Right lobe of liver (tissue), 6 donors: ENCODE measurements at places on chromosomes 3 and 15. TPM values are rescaled to one million over a fixed set of nuclear protein-coding genes. Genes with fewer than 3 reads are reported as not detected.

- H3K36me3 ChIP-seq = no peaks in the 10 kb centered on the region
- no peak for DNase-seq
- H3K27ac ChIP-seq = no peak overlapping the region
- no peaks in the 10 kb centered on the region for H3K27me3 ChIP-seq
- H3K4me3 ChIP-seq = no peak overlapping the region
Observed at GRCh38 chr3:156711113-156711512, 36.7 kb downstream of the TIPARP start.

GRCh38 chr3:42117175-42118008 lies 26.2 kb downstream of the TRAK1 start:
- no peaks in the 10 kb centered on the region for H3K27me3 ChIP-seq
- no peak for DNase-seq
- no peaks in the 10 kb centered on the region for H3K36me3 ChIP-seq
- peaks cover 20% of the 10 kb centered on the region for H3K4me1 ChIP-seq
- H3K27ac ChIP-seq = peak overlapping the region; percentile 16

DNA sequence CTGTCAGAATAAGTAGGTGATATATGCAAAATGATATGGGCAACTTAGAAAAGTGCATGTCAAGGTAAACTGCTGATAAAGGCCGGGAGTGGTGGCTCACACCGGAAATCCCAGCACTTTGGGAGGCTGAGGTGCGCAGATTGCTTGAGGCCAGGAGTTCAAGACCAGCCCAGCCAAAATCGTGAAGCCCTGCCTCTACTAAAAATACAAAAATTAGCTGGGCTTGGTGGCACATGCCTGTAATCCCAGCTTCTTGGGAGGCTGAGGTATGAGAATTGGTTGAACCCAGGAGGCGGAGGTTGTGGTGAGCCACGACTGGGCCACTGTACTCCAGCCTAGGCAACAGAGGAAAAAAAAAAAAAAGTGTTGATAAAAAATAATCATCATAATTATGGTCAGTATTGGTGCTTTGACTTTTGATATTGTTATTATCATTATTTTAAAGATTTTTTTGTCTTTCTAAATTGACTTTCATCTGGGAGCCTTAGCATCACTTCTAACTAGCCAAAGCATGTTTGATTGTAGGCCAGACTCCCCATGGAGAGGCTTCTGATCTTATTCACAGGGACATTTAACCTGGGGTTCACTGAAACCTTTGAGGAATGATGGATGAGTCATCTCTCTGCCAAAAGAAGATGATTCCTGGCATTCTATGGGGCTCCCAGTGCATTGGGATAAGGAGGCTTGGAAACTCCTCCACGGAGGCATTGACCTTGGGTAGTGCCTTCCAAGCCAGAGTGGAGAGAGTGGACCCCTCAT lies 5.6 kb downstream of the ZBTB38 start:
- no peaks in the 10 kb centered on the region for H3K4me1 ChIP-seq
- no peaks in the 10 kb centered on the region for H3K27me3 ChIP-seq
- DNase-seq = no peak
- no peaks in the 10 kb centered on the region for H3K36me3 ChIP-seq

DNA sequence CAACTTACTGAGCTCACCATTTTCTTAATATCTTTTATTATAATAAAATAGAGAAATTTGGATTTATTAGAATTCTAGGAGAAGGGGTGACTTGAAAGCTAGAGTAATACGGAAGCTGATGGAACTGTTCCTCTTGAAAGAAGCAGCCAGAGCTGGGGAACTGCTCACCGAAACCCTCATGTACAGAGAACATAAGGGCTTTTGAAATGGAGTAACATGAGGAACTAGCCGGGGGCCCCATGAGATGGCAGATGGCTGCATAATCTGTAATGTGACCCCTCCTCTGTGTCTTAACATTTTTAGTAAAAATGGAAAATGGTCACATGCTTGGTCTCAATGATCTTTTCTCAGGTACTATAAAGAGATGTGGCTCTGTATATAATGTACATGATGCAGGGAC lies 15.7 kb upstream of the DYNC1LI1 start:
- no peaks in the 10 kb centered on the region for H3K4me1 ChIP-seq
- H3K36me3 ChIP-seq = no peaks in the 10 kb centered on the region
- no peak overlapping the region for H3K4me3 ChIP-seq

GRCh38 chr15:69606144-69606543 lies 153.5 kb downstream of the RPLP1 start:
- no peak for DNase-seq
- no peak overlapping the region for H3K27ac ChIP-seq
- no peak overlapping the region for H3K4me3 ChIP-seq

DNA sequence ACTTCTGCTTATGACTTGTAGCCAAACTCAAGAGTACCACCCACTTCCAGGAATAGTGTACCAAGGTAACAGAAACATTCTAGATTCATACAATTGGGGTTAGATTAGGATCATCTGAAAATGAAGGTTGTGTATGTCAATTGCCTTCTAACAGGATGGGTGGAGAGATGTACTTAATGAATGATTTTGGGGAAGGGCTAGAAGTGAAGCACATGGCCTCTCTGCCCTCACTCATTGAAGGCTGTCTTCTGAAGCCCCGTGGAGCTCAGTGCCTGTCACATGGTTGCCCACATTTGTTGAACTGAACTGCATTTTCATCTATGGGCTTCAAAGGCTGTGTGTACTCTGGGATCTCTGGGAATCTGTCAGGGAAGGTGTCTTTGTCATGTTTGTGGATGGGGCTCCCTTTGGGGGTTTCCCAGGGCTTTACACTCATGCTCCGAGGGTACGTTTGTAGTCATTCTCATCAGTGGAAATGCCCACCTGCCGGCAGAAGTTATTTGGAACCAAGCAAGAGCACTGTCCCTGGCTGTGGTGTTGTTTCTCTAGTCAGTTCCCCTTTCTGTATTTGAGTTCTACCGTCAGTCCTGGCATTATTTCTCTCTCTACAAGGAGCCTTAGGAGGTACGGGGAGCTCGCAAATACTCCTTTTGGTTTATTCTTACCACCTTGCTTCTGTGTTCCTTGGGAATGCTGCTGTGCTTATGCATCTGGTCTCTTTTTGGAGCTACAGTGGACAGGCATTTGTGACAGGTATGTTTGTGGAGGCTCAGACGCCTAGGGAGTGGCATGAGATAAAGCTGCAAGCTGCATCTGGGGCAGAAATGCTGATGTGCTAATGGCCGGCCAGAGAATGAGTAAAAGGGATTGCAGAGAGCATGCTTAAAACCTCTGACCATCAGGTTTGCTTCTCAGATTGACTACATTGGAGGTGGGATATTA lies 22.4 kb downstream of the CD86 start:
- no peak overlapping the region for H3K27ac ChIP-seq
- H3K4me3 ChIP-seq = no peak overlapping the region
- H3K36me3 ChIP-seq = no peaks in the 10 kb centered on the region
- no peaks in the 10 kb centered on the region for H3K27me3 ChIP-seq
- no peak for DNase-seq

DNA sequence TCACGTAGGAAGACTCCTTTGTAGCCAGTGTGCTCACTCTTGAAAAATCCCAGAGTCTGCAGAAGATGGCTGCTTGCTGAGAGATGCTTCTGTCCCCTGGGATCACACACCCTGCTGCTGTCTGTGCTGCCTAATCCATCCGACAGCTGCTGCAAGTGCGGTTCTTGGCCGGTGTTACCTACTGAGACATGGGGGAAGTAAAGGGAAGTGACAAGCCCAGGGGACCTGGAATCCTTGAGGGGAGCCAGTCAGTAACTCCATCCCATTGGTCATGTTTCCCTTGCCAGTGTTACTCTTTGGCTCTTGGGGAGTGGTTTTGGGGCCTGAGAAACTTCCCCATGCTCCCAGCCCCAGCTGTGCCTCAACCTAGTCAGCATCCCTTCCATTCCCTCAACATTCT lies 8.3 kb upstream of the CPNE9 start:
- H3K27me3 ChIP-seq = no peaks in the 10 kb centered on the region
- H3K27ac ChIP-seq = no peak overlapping the region
- DNase-seq = no peak
- H3K4me3 ChIP-seq = no peak overlapping the region
- H3K4me1 ChIP-seq = no peaks in the 10 kb centered on the region

DNA sequence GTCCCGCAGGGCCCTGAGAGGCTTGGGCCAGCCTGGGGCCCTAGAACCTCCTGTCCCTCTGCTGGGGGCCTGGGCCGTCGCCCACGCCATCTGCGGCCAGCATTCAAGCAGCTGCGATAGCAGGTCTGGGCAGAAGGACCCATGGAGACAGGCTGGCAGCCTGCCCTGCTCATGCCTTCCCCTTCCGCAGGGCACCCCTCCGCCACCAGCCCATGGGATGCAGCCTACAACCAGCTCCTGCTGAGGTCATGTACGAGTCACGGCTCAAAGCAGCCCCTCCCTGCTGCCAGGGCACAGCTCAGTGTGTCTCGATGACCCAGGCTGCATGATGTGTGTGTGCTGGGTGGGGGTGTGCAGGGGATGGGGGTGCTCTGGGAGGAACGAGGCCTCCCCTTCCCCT lies 27.8 kb downstream of the DUSP7 start:
- no peaks in the 10 kb centered on the region for H3K36me3 ChIP-seq
- no peak overlapping the region for H3K27ac ChIP-seq
- H3K4me1 ChIP-seq = no peaks in the 10 kb centered on the region

DNA sequence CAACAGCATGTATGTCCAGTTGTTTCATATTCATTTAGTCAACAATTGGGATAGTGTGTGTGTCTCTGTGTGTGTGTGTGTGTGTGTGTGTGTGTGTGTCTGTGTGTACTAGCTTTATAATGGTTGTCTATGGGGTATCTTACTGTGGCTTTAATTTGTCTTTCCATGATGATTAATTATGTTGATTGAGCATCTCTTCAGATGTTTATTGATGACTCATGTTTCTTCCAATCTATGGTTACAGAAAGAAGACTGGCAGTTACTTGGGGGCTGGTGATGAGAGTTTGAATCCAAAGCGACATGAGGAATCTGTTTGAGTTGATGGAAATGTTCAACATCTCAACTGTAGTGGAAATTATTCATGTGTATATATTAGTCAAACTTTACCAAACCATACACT lies 440.1 kb downstream of the ZNF385D start:
- no peaks in the 10 kb centered on the region for H3K27me3 ChIP-seq
- no peaks in the 10 kb centered on the region for H3K4me1 ChIP-seq
- DNase-seq = no peak
- no peaks in the 10 kb centered on the region for H3K36me3 ChIP-seq
- H3K4me3 ChIP-seq = no peak overlapping the region
- H3K27ac ChIP-seq = no peak overlapping the region

DNA sequence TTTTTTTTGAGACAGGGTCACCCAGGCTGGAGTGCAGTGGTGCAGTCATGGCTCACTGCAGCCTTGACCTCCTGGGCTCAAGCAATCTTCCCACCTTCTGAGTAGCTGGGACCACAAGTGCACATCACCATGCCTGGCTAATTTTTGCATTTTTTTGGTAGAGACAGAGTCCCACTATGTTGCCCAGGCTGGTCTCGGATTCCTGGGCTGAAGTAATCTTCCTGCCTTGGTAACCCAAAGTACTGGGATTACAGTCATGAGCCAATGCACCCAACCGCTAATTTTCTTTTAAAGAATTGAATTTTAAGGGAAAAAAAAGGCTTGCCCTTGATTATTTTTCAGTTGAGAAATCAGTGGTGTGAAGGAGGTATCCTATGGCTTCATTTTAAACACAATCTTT lies 334.0 kb downstream of the SOX2 start:
- DNase-seq = no peak
- no peaks in the 10 kb centered on the region for H3K36me3 ChIP-seq
- no peak overlapping the region for H3K27ac ChIP-seq
- no peaks in the 10 kb centered on the region for H3K27me3 ChIP-seq
- H3K4me3 ChIP-seq = no peak overlapping the region
- no peaks in the 10 kb centered on the region for H3K4me1 ChIP-seq

DNA sequence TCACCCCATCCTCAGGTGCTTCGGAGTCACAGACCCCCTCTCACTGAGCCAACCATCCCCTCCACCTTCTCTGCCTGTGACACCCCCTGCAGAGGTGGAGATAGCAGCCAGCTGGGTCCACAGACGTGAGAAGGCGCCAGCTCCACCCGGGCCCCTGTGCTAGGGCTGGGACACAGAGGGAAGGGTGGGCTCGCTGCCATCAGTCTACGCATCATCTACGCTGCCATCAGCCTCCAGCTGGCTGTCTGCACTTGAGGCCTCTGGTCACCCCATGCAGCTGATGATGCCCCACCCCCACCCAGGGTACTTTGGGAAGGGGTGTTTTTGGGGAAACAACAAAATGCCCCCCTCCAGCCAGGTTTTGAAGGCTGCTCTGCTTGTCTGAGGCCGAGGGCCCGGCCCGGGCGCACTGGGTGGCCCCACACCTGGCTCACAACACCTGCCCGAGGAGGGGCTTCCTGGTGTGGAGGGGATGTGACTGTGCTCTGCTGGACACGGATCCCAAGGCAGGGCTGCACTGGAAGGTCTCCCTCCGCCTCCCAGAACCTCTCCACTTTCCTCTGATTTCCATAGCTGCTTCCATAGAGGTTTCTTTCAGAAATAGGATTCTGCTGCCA lies 163.4 kb upstream of the IQSEC1 start:
- DNase-seq = no peak
- no peaks in the 10 kb centered on the region for H3K27me3 ChIP-seq
- H3K4me3 ChIP-seq = no peak overlapping the region
- H3K27ac ChIP-seq = no peak overlapping the region
- H3K36me3 ChIP-seq = no peaks in the 10 kb centered on the region

DNA sequence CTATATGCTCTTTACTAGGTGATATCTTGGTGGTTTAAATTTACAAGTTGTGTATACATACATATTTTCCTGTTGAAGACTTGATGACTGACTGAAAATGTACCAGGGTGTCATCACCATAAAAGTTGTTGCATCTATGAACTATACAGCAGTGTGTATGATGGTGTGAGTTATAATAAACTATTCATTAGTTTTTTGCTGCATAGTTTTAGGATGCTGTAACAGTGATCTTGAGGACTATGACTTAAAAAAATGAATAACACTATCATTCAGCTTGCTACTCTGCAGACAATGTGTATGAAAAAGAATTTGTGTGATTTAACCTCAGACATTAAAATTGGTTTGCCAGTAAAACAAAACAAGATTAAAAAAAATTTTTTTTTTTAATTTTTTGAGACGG lies 49.0 kb downstream of the UBE2E2 start:
- no peaks in the 10 kb centered on the region for H3K27me3 ChIP-seq
- H3K4me1 ChIP-seq = no peaks in the 10 kb centered on the region
- H3K27ac ChIP-seq = no peak overlapping the region
- H3K36me3 ChIP-seq = no peaks in the 10 kb centered on the region

DNA sequence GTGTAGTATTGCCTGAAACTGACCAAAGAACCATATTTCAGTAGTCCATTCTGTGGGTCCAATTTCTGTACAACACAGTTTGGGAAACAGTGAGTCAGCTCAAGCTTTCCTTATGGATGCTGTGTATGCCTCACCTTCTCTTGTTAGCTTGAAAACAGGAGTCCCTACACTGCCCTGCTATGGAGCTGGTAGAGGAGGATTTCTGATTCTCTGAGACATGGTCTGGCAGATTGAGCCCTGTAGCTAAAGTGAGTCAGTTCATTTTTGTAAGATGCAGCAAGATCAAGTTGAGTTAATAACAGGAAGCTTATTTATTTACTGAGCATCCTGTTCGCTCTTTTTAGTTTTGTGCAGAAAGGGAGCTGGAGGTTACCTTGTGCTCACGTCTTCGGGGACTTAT lies 424.1 kb upstream of the RBMS3 start:
- H3K4me3 ChIP-seq = no peak overlapping the region
- no peaks in the 10 kb centered on the region for H3K36me3 ChIP-seq
- no peak for DNase-seq
- H3K27ac ChIP-seq = no peak overlapping the region
- no peaks in the 10 kb centered on the region for H3K27me3 ChIP-seq

GRCh38 chr3:8579096-8579495 lies 65.5 kb downstream of the SSUH2 start:
- no peaks in the 10 kb centered on the region for H3K36me3 ChIP-seq
- no peak for DNase-seq
- no peak overlapping the region for H3K4me3 ChIP-seq
- no peaks in the 10 kb centered on the region for H3K27me3 ChIP-seq
- no peak overlapping the region for H3K27ac ChIP-seq
- H3K4me1 ChIP-seq = no peaks in the 10 kb centered on the region

Gene GRK7
- not detected for total RNA-seq

Gene CCRL2
- 0.76 TPM for total RNA-seq

Gene CATSPER2
- 0.74 TPM for total RNA-seq
